Type B pancreatic cell (in vitro differentiated cells): ENCODE measurements at places on chromosomes 6 and 20. TPM values are rescaled to one million over a fixed set of nuclear protein-coding genes. Genes with fewer than 3 reads are reported as not detected.

HRH3 gene
- 0.24 and 0.53 TPM in 2 replicates for total RNA-seq

AKAP12 gene
- total RNA-seq = 67.4 and 138 TPM in 2 replicates

SLC22A3 gene
- total RNA-seq = 0.52 and 0.87 TPM in 2 replicates

MLIP gene
- 0.43 TPM in 1 of 2 replicates, not detected in the other for total RNA-seq

OR2B3 gene
- total RNA-seq = not detected in 2 replicates

ZSCAN31 gene
- total RNA-seq = 6.2 TPM in 2 replicates

PDYN gene
- total RNA-seq = 0.19 TPM in 1 of 2 replicates, not detected in the other

UNC5CL gene
- 3.1 and 5.1 TPM in 2 replicates for total RNA-seq

PRR18 gene
- 0.80 and 1.5 TPM in 2 replicates for total RNA-seq

PNPLA1 gene
- total RNA-seq = 0.12 TPM in 1 of 2 replicates, not detected in the other

ETV7 gene
- total RNA-seq = 1.7 and 3.3 TPM in 2 replicates

TREM2 gene
- total RNA-seq = not detected in 2 replicates

RPP21 gene
- total RNA-seq = 41.2 and 49.6 TPM in 2 replicates

SFTA2 gene
- total RNA-seq = 2.7 and 3.6 TPM in 2 replicates
